ENCODE measurements at places on chromosomes 16 and 17. TPM values are rescaled to one million over a fixed set of nuclear protein-coding genes. Genes with fewer than 3 reads are reported as not detected.

HOXB4 gene
- 2.4 TPM for total RNA-seq

ICAM2 gene
- 3.5 TPM for total RNA-seq

MYH2 gene
- 0.56 TPM for total RNA-seq

FOXF1 gene
- 0.68 TPM for total RNA-seq

DHRS7C gene
- total RNA-seq: not detected

CRYBA1 gene
- not detected for total RNA-seq

CCL15 gene
- 0.68 TPM for total RNA-seq

NAT9 gene
- total RNA-seq: 14.6 TPM
